ENCODE measurements at places on chromosomes 12 and 14.

- no peak for DNase-seq
These were observed 16.6 kb upstream of the TBX3 start for GRCh38 chr12:114700392-114701103.

- DNase-seq, result no peak
These were observed 71.1 kb downstream of the MIPOL1 start for GRCh38 chr14:37268788-37269187.

DNA sequence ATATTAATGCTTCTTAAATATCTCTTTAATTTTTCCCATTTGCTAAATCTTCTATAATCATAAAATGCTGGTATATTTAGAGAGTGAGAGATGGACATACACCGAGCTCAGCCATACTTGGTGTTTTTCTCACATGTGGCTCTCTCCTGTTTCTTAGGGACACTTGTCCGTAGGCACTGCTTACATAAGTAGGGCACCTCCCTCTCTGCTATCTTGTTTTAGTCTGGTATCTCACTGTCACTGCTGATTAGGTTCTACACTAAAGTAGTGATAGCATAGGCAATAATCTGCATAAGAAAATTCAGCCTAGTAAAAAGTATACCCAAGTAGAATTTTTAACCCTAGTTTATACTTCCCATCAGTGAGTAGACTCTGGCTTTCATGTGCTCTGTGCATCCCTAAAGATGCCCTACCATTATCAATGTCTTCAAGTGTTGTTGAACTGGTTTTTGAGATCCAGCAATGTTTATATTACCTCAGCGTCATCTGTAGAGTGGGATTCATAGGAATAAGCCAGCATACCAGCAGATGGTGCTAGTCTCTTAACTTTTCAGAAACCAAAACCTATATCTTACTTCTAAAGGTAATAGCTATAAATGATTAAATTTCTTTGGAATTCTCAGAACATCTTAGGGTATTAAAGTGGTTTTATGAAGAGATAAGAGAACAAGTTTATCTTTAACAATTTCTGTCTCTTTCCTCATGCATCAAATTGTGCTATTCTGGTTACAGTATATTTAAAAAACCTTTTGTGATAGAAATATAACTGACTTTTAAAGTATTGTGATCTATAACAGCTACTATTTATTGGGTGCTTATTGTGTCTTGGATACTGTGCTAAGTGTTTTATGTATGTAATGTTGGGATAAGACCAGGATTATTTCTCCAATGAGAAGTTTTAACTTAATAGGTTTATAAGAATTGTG lies 32.9 kb downstream of the ARID2 start:
- no peak for DNase-seq

GRCh38 chr12:19171731-19172130 lies 42.2 kb downstream of the PLEKHA5 start:
- DNase-seq, result no peak

- DNase-seq, result no peak
These were observed 93.0 kb downstream of the SLC25A47 start for GRCh38 chr14:100416081-100416680.

GRCh38 chr12:25248137-25248536 lies 2.6 kb downstream of the KRAS start:
- DNase-seq, result no peak

- no peak for DNase-seq
These were observed 124.4 kb upstream of the PRMT8 start for GRCh38 chr12:3366451-3367110.

DNA sequence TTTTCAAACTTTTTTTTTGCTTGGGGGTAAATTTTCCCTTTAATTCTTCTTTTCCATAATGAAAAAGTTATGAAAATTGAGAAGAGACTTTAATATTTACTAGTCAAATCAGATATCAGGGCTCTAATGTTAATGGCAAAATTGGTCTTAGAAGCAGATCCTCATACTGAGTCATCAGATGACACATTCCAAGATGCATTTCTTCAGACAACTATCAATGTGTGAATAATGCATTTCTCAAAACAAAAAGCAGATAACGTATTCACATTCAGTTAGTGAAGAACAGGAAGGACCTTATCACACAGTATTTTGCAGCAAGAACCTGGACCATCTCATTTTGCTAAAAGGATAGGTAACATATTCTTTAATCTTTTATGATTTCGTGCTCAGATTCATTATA lies 130.7 kb downstream of the GPHN start:
- DNase-seq, result no peak

DNA sequence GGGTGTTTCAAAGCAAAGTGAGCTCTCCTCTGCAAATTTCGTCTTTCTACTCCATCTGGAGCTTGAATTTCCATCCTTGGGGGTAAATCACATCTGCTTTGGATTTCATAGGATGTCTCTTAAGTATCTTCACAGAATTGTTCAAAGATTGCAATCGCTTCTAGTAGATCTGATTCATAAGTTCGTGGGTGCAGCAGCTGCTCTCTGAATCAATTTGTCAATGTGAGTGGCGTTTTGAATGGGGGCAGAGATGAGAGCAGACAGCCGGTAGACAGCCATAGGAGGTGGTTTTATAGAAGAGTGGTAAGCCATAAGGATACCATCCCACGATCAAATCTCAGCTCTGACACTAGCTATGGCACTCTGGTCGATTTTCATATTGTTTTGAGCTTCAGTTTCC lies 146.0 kb upstream of the RPH3A start:
- no peak for DNase-seq

- DNase-seq, result peak; percentile 46
These were observed 20.2 kb upstream of the DUSP16 start for GRCh38 chr12:12582895-12583303.

DNA sequence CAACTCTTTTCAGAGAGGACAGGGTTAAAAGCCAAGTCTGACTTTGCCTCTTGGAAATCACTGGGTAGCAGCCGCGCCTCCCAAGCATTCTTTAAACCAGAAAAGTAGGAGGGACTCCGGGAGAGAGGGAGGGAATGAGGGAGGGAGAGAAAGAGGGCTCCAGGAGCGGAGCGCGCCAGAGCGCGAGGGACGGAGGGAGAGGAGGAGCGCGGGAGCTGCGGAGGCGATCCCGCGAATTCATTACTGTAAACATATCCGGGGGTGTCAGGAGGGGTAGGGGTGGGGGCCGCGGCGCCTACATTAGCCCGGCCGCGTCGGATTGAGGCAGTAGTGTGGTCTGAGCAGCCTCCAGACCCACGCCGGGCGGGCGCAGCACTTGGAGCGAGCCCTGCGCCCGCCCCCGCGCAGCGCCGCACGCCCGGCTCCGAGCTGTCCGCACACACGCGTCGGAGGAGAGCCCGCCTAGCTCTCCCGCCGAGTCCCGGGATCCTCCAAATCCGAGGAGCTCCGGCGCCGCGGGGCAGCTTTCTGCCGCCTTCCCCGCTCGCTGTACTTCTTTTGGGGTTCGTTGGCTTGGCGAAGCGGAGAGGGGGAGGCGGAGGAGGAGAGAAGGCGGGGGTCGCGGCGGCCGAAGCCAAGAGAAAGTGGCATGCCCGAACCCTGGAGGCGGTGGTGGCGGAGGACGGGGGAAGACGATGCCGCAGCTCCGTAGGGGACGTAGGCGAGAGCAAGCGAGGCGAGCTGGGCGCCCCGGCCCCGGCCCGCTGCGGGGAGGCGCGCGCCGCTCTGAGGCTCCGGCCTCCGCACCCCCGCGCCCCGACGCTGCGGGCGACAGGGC lies 3.3 kb downstream of the FLRT2 start:
- DNase-seq, result no peak

DNA sequence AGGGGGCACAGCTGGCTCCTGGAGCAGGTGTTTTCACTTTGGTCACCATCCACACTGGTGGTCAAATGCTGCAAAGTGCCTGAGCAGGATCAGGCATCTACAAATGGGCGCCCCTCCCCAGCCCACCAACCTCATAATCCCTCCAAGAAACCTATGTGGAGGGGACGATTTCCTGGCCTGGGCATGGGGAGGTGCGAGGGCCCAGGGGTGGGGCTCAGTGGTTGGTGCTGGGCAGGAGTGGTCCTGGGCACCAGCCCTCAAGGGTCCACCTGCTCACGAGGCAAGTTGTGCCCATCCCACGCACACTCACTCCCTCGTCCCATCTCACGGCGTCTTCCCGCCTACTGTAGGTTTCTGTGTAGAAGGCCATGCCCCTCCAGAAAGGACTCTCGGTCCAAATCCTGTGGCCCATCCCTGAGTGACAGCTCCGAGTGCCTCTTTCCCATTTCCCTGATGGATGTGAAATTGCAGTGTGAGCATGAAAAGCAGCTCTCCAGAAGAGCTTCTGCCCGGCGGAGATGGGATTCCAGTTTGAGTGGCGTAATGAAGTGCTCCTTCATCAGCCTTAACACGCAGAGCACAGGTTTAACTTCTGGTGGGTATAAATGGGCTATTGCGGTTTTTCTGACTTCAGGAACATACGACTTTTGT lies 36.9 kb downstream of the SLC15A4 start:
- no peak for DNase-seq

GRCh38 chr12:131357185-131357747 lies 353.6 kb upstream of the SFSWAP start:
- no peak for DNase-seq

DNA sequence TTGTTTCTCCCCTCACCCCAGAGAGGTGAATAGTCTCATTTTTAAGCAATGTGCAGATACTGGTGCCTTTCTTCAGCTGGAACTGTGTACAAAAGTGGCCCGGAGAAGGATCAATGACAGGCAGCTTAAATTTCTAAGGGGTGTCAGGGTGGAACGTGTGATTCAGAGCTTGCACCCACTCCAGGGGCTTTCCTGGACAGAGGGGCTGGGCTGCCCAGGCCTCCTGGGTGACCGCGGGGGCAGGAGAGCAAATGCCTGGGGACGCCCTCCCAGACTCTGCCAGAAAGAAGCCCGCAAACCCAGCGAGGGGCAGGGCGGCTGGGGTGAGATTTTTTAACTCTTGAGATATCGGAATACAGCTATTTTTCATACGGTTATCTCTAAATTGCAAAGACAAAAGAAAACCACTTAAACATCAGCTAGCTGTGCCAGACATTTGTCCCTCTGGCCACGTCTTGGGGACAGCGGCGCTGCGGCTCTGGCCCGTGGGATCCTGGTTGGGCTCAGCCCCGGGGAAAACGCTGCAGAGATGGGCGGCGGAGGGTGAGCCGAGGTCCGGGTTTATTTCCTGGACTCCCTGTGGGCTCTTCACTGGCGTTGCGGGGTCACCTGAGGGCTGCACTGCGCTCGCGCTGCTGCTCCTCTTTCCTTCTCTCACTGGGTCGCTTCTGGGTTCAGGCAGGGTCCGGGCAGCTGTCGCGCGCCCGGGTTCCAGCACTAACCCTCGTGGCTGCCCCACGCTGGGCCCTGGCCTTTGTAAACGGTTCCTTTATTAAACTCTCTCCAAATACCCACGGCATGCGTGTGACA lies 35.8 kb downstream of the NFKBIA start:
- no peak for DNase-seq

GRCh38 chr14:64960762-64961276 lies 11.3 kb downstream of the RAB15 start:
- no peak for DNase-seq

GRCh38 chr12:98373025-98373554 lies 142.3 kb upstream of the TMPO start:
- DNase-seq, result no peak

- no peak for DNase-seq
These were observed 1.9 kb upstream of the DCAF4 start for GRCh38 chr14:72924337-72924736.

DNA sequence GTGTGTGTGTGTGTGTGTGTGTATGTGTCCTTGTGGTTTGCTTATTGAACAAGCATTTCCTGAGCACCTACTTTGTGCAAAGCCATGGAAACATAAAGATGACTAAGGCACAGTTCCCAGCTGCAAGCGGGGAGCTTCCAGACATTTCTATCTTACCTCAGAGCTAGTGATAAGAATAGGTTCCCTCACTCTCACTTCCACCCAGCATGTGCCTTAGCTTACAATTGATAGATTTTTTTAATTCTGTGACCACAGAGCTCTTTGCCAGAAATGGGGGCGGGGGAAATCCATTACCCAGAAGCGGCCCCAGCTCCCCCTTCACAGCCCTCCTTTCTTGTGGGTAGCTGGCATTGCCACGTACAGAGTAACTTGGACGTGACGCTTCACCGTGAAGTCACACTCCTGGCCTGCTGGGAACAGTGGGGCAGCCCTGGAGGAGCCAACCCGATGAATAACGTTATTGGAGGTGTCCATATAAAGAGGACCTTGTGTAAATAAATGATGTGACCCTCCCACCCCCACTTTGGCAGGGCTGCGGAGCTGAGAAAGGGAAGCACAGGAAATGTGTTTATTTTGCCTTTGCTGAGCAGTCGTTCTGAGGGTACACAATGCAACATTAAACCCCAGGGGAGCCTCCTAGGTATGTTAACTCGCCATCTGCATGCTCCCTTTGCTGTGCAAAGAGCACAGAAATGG lies 238.9 kb downstream of the CHST11 start:
- DNase-seq, result peak; percentile 69
